CD4-positive, alpha-beta T cell treated with Interleukin-15 for 4 hours (primary cell): ENCODE measurements at places on chromosomes 4 and X.

GRCh38 chr4:66795724-66796123, 749.6 kb downstream of the CENPC start:
- DNase-seq = no peak

GRCh38 chr4:140799686-140800225, 43.6 kb upstream of the TBC1D9 start:
- DNase-seq = no peak

DNA sequence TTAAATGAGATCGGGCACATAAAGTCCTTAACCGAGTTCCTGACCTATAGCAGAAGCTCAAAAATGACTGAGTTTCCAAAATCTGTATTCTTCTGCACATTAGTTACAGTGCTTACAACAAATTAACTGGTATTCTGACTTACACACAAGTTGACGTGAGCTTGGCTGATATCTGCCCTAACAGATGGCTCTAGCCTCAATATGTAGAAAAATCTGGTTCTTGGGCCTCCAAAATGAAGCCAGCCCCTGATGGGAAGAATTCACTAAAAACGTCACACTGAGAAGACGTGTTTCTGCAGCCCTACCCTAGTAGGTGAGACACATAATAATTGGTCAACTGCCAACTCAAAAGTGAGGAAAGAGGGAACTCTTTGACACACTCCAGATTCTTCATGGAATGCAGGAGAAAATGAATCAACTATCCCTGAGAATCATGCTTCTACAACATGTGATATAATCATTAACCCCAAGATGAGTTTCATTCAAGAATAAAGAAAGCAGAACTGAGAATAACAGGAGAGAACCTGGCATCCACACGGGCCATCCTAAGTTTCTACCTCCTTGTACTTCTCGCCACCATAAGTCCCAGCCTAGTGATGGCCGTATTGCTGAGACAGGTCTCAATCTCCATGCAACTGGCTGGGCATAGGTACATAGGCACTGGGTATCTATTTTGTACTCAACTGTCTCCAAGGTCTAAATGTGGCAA, 8.2 kb downstream of the STX18 start:
- no peak for DNase-seq

DNA sequence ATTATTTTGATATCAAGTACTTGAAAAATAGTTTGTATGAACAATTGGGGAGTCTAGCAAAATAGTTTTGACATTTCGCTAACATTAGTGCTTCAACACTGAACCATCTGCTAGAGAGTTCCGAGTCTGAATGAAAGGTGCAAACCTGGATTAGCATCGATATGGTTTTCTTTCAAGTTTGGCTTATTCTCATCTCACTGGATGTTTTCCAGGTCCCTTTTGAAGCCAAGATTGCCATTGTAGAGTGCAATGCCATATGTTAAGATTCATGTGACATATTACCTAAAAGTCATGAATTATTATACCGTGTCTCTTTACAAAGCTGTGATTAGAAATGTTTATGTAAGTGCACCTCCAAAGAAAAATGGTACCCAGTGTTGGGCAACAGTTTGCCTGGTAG, 36.8 kb upstream of the NAA11 start:
- DNase-seq = no peak

DNA sequence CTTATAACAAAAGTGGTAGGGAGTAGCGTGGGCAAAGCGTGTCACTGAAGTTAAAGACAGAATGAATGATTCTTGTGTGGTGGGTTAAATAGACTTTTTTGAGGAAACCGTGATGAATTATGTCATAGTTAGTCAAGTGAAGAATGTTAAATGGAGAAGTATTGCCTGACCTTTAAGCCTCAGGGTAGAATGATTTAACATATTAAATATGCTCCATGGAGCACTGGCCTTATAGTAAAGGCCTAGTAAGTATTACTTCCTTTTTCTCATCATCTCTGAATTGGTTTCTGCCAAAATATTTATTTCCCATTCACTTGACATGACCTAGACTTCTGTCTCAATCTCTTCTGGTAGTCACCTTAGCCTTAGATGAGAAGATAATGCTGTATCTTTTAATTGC, 23.7 kb downstream of the MAGEB1 start:
- DNase-seq = no peak

GRCh38 chr4:2755821-2756690, at the start of gene TNIP2:
Gene TNIP2, minus strand, starts transcription at chr4:2756336. Its CDS starts 47 bp downstream, at chr4:2756289.
- peak; percentile 78 for DNase-seq

- no peak for DNase-seq
These were observed 339.5 kb upstream of the DIPK2B start for GRCh38 chrX:45540181-45540580.
